Left hindlimb (tissue), 1 donor: ENCODE measurements at places on chromosomes 7 and 10.

- no peak for DNase-seq
Measured at GRCh38 chr7:81721437-81721836, 48.4 kb downstream of the HGF start.

- DNase-seq = no peak
Measured at GRCh38 chr7:35685781-35686180, 9.2 kb downstream of the HERPUD2 start.

- DNase-seq = no peak
Measured at GRCh38 chr7:16106300-16106699, 315.0 kb downstream of the CRPPA start.

GRCh38 chr7:136251826-136252225 is 274.7 kb upstream of the MTPN start:
- DNase-seq = no peak

- DNase-seq = no peak
Measured at GRCh38 chr10:66811211-66811610, 114.6 kb upstream of the LRRTM3 start.

- DNase-seq = no peak
Measured at GRCh38 chr7:152052771-152053170, 27.3 kb downstream of the GALNT11 start.

DNA sequence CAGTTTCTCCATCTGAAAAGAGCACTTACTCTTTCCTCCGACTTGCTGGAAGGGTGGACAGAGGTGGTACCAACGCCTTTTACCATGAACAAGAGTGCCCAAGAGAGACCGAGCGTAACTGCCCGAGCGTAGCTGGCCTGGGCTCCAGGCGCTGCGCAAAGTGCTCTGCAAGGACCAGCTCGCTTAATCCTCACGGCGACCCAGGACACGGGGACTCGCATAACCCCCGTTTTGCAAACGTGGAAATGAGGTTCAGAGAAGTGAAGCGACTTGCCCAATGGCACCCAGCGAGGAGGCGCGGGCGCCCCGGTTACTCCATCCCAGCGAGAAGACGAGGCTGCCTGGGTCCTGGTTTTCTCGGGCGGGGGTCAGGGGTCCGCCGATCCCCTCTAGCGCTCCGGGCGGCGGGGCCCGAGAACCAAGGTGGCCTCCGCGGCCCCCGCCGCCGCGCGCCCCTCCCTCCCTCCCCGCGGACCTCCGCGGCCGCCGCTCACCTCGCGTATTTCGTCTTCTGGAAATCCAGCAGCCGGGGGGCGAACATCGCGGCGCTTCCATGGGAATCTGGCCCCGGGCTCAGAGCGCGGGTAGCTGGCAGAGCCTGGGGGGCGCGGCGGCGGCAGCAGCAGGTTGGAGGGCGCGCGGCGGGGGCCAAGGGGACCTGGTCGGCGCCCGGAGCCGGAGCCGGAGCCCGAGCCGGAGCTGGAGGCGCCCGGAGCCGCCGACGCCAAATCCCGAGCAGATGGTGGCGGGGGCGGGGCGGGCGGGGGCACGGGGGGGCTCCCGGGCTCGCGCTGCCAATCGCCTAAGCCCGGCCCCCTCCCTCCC is at the start of gene MMD2:
TSS of gene MMD2 (minus strand) at position 711 of the 825 bp plus-strand sequence. CDS start at position 541, 170 bp downstream.
- DNase-seq = no peak

DNA sequence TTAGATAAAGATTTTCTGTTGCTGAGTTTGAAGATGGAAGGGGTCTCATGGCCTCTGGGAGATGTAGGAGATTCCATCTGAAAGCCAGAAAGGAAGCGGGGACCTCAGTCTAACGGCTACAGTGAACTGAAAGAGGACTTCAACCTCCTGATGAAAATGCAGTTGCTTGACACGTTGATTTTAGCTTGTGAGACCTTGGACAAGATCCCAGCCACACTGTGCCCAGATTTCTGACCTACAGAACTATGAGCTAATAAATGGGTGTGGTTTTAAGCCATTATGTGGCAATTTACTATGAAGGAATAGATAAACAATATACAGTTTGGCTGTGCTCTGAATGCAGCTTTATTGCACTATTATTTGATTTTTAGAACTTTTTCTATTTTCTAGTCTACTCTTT is 342.3 kb upstream of the SEMA3D start:
- DNase-seq = no peak

DNA sequence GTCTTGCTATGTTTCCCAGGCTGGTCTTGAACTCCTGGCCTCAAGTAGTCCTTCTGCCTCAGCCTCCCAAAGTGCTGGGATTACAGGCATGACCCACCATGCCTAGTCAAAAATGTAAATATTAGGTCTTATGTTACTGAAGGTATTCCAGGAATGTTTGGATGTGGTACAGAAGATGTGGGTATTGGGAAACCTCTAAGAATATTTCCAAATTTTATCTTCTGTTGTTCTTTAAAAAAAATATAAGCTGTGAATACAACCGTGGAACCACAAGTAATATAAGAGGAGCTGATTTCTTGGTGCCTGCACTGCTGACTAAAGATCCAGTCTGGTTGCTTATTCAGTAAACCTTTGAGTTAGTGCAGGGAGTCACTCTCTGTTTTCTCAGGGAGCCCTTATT is 178.3 kb downstream of the AUTS2 start:
- no peak for DNase-seq

DNA sequence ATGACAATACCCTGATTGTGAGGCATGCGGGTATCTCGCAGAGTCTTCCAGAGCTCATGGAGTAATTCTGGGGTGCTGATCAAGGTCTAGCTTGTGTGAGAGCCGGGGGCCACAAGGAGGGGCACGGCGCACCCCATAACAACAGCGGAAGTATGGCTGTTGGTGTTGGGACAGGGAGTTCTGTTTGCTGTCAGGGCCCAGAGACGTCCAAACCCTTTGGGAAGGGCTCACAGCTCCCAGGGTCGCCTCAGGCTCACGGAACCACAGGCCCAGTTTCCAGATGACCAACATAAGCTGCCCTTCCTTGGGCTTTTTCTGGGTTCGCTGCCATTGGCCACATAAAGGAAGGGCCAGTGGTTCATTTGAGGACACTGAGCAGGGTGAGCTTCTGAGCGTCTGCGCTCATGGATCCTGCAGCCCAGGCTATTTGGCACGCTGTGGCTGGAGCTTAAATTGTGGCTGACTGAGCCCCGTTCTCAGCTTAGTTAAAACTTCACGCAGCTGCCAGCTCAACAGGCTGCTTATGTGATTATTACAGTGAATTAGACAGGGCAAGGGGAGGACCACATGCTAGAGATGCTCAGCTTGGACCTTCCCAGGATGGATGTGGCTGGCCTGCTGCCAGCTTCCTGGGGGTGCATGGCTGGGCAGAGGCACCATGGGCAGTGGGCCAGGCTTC is 92.3 kb downstream of the DNAJB6 start:
- DNase-seq = no peak

DNA sequence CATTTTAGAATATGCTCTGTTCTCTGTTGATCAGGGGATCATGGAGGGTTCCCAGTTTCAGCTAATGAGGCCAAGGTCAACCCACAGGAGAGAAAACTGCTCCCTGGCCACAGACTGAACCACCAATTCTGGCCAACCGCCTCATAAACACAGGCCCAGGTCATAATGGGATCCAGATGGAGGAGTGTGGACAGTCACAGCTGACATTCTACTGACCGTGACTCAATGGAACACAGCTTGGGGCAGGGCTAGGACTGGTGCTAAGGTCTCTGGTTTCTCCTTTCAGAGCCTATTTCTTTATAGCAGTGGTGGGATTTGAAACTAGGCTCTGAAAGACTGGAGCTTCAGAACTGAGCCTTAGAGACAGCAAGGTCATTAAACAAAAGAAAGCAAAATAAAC is 68.3 kb downstream of the HIPK2 start:
- peak; percentile 56 for DNase-seq

DNA sequence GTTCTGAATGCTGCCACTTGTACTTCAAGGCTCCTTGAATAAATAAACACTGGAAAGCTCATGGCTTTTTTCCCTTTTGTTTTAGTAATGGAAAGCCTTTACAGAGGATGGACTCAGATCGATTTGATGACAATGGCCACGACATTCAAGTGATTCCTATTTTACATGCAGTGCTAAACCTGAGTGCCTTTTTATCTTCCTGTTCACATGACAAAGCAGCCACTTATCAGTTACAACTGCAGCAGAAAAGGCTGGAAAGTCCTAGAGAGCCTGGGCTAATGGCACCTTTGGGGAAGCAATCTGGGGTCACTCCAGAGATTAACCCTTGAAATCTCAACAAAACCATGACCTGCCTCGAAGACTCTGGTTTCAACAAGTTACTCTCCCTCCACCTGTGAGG is 249.0 kb upstream of the AUTS2 start:
- no peak for DNase-seq

DNA sequence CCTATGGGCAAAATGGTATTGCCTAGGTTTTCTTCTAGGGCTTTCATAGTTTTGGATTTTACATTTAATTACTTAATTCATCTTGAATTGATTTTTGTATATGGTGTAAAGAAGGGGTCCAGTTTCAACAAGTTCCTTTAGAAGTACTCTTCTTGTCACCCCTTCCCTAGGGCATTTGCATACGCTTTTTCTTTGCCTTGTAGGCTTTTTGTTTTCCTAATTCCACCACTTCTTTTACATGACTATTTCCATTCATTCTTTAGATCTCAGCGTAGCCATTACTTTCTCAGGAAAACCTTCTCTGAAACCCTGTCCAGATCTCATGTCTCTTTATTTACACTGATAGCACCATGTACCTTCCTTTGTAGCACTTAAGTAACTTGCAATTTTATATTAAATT is 648.6 kb downstream of the XPNPEP1 start:
- no peak for DNase-seq

DNA sequence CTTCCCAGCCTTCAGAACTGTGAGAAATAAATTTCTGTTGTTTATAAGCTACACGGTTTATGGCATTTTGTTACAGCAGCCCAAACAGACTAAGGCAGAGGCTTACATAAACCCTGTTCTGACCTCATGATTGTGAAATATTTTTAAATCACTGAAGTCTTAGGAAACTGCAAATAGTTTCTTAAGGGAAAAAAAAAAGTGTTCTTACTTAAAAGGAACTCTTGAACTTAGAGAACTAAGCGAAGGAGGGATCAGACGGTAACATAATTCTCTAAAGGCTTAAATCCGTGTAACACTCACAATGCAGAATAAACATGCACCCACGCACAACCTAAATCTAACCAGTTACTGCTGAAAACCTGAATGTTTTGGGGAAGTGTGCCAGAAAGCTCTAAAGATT is 749.1 kb upstream of the LRRTM3 start:
- DNase-seq = no peak

- no peak for DNase-seq
Measured at GRCh38 chr7:3537210-3537875, 236.3 kb downstream of the SDK1 start.

GRCh38 chr10:32931593-32931992 is 26.4 kb downstream of the ITGB1 start:
- DNase-seq = no peak

DNA sequence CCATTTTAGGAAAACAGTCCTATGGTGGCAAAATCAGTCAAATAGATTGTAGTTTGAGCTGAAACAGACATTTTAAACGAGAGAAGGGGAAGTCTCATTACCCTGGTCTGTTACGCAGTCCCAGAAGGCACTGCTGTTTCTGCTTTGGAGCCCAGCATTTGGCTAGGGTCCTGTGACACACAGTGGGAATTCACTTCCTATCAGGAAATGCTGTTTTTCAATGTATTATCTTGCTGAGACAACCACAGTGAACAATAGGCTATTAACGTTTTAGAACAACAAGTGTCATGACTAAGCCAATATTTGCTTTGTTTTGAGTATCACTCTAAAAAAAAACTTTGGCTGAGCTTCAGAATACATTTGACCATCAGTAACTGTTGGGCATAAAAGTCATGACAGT is 74.1 kb downstream of the ADD3 start:
- DNase-seq = no peak

DNA sequence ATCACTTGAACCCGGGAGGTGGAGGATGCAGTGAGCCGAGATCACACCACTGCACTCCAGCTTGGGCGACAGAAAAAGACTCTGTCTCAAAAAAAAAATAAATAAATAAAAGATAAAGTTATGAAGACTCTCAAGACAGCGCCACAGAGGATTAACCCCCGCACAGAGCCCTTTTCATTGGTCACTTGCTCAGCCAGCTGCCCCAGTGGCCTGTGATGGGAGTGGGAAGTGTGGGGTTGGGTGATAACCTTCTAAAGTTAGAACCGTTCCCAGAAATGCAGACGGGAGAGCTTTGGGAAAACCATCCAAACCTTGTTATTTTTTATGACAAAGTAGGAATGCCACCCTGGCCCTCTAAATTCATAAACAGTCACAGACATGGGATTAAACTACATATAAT is 57.4 kb downstream of the PARP12 start:
- no peak for DNase-seq

GRCh38 chr7:50285269-50285668 is 19.2 kb upstream of the IKZF1 start:
- no peak for DNase-seq

GRCh38 chr7:19139706-19140327 is 5.4 kb downstream of the FERD3L start:
- DNase-seq = no peak

- DNase-seq = no peak
Measured at GRCh38 chr7:140641524-140642195, 1.0 kb upstream of the DENND2A start.

- no peak for DNase-seq
Measured at GRCh38 chr10:82925547-82925946, 1050.6 kb downstream of the NRG3 start.

DNA sequence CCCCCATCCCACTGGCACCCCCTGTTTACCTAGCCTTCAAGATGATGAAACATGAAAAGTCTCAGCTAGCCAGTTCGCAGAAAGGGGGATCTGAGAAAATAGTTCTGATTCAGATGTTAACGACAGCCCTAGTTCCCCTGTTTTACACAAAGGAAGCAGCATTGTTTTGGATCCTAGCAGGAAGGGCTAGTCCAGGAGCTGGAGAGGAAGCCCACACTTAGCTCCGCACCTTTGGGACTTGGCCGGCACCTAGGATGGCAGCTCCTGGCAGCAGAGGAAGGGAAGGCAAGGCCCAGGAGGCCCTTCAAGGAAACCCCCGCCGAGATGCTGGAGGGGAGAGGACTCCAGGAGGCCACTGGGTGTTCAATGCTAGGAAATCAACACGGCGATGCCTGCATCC is 29.0 kb upstream of the MGMT start:
- DNase-seq = no peak

DNA sequence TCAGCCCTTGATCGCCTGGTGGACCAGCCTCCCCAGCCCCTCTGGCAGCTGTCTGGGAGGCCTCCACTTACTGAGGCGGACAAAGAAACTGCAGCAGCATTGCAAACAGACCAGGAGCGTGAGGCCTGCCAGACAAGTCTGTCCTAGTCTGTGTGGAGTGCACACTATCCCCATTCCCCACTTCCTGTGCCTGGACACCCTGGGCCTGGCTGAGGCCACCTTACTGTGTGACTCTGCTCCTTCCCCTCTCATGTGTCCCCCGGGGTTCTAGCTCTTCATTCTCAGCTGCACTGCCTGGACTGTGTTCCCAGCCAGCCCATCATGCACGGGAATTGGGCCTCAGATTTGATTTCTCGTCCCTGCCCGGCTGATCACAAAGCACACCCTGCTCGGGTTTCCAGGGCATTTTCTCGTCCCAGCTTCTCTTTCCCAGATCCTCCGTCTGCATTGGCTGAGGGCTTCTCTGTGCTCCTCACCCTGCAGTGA is 16.7 kb upstream of the C10orf90 start:
- DNase-seq = peak; percentile 38

GRCh38 chr10:77637532-77638320 is at the start of gene KCNMA1:
Gene KCNMA1 (minus strand): TSS chr10:77637808.
- peak; percentile 75 for DNase-seq
